ENCODE measurements at places on chromosomes 6 and 20.
A peak's percentile ranks its signal among the peaks of the same experiment; 100 is the strongest.

DNA sequence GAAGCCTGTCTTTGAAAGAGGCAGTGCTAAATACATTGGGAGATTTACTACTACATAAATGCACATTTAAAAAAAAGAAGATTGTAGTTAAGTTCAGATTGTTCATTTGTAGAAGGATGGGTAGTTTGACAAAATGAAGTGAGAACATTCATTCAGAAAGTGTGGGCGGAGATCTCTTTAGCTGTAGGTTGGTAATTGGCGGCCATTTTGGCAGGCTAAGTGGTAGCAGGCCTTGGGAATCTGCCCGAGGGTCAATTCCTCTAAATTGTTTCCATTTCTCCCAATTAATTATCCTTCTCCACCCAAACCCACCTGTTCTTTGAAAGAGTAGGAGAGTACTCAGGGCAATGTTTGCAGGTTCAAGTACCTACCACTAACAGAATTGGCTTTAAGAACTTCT lies 17.9 kb downstream of the SOX4 start:
- no peak for DNase-seq

DNA sequence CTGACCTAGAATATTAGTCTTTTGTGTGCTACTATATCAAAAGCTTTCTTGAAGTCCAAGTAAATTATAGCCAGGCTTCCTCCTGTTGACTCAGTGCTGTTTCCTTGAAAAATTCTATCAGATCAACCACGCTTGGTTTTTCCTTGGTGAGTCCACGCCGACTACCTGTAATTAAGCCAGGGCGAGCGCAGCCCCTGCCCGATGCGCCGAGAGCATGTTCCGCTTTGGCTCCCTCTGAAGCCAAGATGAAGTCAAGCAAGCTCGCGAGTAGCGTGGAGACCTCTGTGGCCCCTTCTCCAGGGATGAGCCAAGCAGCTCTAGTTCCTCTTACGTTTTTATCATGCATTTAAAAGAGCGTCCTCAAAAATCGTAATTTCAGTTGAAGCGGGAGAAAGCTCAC lies 641.2 kb downstream of the CDH26 start:
- no peak for DNase-seq

DNA sequence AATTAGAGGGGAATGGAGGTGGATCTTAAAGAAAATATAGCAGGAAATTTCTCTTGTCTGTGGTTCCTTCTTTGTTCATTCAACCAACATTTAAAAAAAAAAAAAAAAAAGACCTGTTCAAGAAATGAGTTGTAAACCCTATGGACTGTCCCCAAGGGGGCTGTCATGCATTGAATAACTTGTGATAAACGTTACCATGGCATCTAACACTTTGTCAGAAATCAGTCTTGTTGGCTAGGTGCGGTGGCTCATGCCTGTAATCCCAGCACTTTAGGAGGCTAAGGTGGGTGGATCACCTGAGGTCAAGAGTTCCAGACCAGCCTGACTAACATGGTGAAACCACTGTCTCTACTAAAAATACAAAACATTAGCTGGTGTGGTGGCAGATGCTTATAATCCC lies 381.7 kb downstream of the BCKDHB start:
- peak; percentile 2 for DNase-seq

DNA sequence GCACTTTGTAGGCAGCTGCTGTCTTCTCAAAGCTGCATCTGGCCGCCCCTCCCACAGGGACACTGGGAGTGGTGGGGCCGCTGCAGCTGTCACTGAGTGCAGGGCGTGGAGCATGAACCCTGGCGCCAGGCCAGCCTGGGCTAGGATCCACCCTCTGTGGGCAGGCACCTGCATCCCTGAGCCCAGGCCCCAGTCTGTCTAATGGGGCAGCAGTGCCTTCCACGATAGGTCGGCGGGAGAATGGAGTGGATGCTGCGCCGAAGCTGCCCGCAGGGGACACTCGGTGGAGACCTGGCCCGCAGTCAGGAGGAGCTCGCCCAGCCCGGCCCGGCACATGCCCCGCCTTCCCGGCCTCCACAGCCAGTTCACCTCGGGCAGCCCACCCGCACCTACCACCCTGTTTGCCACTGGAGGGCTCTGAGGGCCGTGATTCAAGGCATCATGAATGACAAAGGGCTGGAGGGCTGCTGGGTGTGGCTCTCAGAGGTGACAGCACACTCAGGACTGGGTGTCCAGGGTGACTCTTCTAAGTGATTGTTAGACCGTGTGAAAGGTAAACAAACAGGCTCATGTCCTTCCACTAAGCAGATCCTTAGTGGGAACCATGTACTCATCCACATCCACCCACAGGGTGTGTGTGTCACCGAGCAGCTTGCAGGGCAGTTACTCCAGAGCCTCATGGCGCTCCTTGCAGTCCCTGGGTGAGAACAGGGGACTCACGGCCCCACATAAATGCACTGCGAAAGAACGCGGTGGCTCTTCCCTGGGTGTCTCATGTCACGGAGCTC lies 133.9 kb downstream of the AGPAT4 start:
- DNase-seq: no peak

DNA sequence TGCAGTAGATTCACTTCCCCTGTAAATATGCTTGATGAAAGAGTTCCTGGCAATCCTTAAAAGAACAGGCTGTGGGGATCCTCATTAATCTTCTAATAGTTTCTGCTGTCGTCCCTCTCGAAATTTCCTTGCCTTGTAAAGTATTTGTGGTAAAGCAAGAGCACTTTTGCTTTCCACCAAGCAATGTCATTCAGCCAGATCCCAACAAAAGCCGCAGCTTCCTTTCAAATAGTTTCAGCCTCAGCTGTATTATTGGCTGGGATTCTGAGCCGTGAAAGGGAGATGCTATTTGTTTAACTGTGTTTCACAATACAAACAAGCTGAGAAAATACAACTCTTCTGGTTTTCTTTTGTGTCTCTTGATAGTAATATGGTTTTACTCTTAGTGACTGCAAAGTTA lies 48.9 kb upstream of the EPHA7 start:
- no peak for DNase-seq

DNA sequence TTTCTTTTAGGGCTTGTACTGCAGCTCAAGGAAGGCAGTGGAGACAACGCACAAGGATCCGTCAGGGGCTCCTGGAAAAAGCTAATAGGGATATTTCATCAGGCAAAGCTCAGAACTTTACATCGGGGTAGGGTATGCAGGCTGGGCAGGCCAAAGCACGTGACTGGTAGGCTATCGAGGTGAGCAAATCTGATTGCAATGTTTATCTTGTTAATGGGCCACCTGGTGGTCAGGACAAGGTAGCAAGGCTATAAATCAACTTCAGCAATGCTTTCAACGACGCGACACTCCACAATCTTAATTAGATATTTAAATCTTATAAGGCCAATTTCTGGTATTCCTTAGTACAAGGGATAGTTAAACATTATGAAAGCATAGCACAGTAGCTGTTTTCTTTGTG lies 1302.8 kb upstream of the EYS start:
- no peak for DNase-seq

GRCh38 chr6:132228894-132229293 lies 172.4 kb downstream of the MOXD1 start:
- DNase-seq: no peak

DNA sequence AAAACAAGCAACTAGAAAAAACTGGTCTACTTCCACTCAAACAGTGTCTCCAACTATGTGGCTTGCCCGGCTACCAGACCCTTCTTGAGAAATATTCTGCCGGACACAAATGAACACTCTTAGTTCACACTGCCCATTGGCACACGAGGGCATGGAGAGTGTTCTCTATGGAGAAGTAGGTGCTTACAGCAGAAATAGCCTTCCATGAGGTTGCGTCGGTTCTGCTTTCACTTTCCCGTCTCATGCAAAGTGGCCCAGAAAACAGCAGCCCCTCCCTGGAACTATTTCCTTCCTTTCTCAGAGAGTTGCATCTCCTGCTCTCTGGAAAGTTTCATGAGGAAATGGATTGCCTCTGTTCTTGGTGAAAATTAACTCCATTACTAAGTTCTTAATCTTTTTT lies 9.5 kb upstream of the HLA-DOA start:
- peak; percentile 25 for DNase-seq

DNA sequence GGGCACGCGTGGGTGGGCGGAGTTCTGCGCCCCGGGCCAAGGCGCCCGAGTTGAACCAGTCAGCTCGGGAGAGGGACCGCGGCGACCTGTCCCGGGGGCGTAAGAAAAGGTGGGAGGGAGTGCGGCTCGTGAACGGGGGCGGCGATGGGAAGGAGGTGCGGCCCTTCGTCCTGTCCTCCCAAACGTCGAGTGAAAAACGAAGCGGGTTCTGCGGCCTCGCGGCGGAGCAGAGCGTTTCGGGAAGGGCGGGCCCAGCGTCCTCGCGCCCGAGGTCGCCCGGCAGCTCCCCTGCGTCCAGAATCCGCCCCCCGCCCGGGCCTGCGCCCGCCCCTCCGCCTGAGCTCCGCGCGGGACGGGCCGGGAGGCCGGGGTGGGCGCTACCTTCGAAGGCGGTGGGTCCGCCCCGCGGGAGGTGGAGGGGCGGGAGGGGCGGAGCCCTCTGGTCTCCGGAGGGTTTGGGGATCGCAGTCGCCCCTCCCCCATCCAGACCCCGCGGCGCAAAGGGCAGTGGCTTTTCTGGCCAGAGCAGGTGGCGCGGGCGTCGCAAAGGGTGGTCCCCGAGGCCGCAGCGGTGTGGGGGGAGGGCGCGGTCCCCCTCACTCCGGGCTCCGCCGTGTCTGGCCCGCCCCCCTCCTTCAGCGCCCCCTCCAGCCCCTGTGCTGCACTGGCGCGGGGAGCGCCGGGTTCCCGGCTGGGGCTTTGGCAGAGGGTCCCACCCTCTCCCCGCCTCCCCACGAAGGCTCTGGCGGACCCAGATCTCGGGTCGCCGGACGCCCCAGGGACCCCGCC lies 838 bp downstream of the STMN3 start:
- DNase-seq: no peak

DNA sequence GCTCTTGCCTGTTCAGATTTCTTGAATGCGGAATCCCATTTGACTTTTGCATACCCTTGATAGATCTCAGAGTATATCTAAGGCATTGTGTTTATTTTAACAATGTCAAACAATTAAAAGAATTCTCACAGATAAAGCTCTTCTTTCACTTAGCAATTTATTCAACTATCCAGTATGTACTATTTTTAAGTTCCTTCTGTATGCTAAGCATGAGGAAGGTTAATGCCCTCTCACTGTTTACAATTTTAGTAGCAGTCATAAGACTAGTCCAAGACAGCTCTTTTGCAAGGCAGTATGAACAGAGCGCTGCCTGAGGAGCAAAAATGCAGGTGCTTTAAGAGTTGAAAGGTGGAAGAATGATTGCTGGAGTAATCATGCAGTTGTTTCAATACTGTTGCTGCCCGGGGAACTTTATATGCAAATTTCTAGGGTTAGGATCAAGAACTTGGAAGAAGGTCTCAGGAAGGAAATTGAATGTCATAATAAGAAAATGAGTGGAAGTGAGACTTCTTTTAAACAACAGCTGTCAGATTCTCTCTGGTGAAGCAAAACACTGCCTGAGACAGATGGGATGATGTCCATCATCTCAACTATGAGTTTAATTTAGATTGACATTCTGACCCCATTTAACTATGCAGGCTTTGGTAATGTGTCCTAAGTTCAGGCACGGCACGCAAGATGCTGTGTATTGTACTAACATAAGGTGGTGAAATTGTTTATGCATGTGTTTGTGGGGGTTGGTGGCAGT lies 1303.5 kb upstream of the CITED2 start:
- no peak for DNase-seq

- DNase-seq: no peak
Observed at GRCh38 chr6:25178336-25179035, 100.7 kb upstream of the CARMIL1 start.

DNA sequence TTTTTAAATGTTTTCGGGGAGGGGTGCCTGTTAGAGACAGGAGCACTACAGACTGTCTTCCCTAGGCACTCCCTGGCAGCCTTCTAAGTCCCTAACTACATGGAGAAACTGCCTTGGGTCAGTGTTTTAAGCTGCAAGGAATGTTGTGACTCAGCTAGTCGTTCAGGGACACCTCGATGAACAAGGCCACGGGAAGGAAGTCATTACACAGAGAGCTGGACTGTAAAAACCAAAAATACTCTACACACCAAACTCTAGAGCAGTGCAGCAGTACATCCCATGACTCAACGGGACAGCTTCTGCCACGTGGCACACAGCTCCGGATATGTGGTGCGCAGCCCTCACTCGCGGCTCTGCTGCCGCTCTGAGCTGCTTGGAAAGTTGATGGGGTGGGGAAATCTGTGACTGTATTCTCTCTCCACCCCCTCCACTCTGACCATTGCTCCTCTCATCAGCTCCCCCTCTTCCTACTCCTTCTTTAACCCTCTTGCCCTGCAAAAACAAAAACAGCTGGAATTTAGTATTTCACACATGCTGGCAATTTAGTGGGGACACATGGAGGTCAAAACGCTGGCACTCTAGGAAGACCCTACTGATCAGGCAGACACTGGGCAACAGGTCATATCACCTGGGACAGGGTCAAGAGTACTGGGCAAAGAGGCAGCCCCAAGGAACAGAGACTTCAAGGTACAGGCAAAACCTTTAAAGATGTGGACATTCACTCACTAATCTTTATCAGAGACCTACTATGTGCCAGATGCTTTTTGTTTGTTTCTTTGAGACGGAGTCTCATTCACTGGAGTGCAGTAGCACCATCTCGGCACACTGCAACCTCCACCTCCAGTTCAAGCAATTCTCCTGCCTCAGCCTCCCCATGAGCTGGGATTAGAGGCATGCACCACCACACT lies 10.9 kb upstream of the LPIN3 start:
- no peak for DNase-seq

DNA sequence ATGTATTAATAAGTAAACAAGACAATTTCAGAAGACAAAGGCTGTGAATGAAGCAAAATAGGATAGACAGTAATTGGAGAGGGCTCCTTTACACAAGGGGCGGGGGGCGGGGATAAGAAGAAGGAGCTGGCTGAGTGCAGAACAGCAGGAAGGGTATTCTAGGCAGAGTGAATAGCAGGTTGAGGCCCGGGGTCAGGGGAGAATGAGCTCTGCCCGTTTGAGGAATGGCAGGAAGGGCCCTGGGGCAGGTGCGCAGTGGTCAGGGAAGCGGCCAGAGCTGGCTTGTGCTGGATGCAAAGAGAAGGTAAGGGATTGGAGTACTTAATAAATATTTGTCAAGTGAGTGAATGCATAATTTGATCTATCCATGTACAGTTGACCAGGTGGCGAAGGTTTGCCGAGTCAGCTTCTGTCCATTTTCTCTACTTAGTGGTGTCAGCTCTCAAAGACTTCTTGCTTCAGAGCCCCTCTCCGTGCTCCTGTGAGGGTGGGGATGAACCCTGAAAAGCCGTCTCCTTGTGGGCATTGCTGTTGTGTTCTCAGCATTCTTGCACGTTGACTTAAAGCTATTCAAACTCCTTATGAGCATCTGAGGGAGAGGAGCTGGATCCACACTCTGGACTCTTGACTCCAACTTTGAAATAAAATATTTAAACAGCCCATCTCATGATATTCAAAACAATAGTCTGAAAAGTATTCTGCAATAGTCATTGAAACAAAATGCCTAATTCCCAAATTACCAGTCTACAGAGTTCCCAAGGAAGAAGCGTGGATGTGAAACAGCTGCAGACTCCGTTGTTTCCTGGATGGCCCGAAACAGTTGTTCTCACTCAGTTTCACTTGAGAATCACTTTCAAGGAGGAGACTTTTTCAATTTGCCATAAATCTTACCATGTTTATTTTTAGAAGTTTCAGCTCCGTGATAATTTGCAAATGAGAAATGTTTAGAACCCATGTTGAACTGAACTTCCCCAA lies 105.1 kb downstream of the EDN3 start:
- DNase-seq: no peak

- no peak for DNase-seq
Observed at GRCh38 chr6:146210406-146211083, 181.7 kb downstream of the GRM1 start.

- no peak for DNase-seq
Observed at GRCh38 chr6:150994026-150994425, 128.5 kb downstream of the MTHFD1L start.

- no peak for DNase-seq
Observed at GRCh38 chr6:150229436-150230163, 86.8 kb downstream of the PPP1R14C start.
